ENCODE measurements at places on chromosomes 5 and 9. TPM values are rescaled to one million over a fixed set of nuclear protein-coding genes. Genes with fewer than 3 reads are reported as not detected.

Gene AQP3
- total RNA-seq = 140 TPM

Gene PPP1R26
- total RNA-seq = 2.5 TPM

Gene PTGDS
- 15.4 TPM for total RNA-seq

Gene GABRA1
- not detected for total RNA-seq

Gene TRPM3
- not detected for total RNA-seq

Gene DNAI1
- total RNA-seq = not detected

Gene ATG10
- 7.5 TPM for total RNA-seq

Gene CCNO
- not detected for total RNA-seq

Gene NR2F1-AS1
- total RNA-seq = not detected

Measured in CD4-positive, CD25-positive, alpha-beta regulatory T cell (primary cell).